ENCODE measurements at places on chromosomes 2 and 18. TPM values are rescaled to one million over a fixed set of nuclear protein-coding genes. Genes with fewer than 3 reads are reported as not detected.
A peak's percentile ranks its signal among the peaks of the same experiment; 100 is the strongest.

The STPG4 gene
- total RNA-seq, result under 0.01 TPM

The SLC8A1 gene
- total RNA-seq, result 3.7 TPM

- DNase-seq, result peak; percentile 90
Observed at GRCh38 chr18:58635891-58636290, 7.0 kb upstream of the ALPK2 start.

GRCh38 chr2:232894251-232894650, 24.2 kb downstream of the SNORC start:
- no peak for DNase-seq

DNA sequence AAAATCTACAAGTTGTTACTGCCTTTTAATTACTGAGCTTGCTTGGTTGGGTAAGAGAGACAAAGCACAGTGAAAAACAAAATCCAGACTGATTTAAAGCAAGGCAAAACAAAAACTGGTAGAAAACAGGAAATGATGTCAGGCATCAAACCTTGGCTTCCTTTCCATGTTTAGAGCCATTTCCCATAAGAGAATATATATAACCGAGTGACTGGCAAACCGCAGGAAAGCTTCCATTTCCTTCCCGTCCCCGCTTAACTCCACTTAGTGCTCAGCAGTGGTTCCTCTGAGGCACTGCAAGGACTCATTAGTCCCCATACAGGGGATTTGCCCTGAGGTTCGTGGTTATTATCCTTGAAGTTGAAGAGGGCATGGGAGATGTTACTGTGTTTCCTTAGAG, 446.3 kb downstream of the LPIN1 start:
- DNase-seq, result no peak

GRCh38 chr2:241617431-241618154, 19.4 kb downstream of the THAP4 start:
- DNase-seq, result peak; percentile 39

Data from bronchial epithelial cell (primary cell).